ENCODE measurements at places on chromosomes 6 and 20. TPM values are rescaled to one million over a fixed set of nuclear protein-coding genes. Genes with fewer than 3 reads are reported as not detected.

Gene CLDN20
- not detected for total RNA-seq

Gene GJA1
- total RNA-seq: 89.6 TPM

Gene NRSN1
- not detected for total RNA-seq

Gene CRYBG1
- total RNA-seq: 8.0 TPM

Gene MCCD1
- not detected for total RNA-seq

DNA sequence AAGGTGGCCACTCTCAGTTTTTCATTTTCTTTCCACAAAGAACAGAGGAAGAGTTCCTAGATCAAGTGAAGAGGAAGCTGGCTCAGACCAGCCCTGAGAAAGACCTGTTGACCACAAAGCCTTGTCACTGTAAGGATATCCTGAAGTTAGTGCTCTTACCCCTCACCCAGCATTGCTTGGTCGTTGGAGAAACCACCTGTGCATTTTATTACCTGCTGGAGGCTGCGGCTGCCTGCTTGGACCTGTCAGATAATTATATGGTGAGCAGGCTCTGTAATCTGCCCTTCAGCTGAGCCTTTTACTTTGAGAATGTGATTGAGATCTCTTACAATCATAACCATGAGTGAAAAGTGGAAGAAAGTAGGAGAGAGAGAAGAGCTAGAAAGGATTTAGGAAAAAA, 21.9 kb downstream of the TREML1 start:
- no peak for DNase-seq

- no peak for DNase-seq
Observed at GRCh38 chr6:155351273-155352129, 37.2 kb upstream of the TFB1M start.

DNA sequence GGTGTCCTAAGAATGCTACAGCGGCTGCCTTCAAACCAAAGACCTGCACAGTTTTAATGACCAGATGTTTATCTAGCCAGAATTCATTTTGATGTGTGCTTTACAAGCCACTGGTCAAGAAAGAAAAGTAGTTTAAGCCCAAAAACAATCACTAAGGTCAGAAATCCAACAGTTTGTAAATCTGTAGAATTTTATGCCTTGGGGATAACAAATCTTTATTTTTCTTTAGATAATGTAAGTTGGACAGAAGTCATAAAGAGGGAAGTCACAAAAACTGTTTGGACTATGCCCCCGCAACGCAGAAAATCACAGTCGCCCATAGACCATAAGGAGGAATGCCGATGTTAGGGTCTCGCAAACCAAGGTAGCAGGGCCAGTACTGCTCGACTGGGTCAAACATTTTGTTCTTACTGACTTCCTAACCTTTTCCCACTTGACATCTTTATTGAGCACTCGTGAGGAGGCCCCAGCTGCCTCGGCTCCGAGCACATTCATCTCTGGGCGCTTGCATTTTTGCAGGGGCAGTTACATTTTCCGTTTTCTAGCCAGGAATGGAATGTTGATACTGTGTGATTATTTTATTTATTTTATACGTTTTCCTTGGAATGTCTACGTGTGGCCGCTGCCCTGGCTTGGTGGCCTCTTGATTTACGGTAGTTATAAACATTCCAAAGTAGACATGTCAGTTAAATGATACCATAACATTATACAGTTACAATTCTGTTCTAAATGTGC, 56.7 kb upstream of the APCDD1L start:
- peak; percentile 13 for DNase-seq

DNA sequence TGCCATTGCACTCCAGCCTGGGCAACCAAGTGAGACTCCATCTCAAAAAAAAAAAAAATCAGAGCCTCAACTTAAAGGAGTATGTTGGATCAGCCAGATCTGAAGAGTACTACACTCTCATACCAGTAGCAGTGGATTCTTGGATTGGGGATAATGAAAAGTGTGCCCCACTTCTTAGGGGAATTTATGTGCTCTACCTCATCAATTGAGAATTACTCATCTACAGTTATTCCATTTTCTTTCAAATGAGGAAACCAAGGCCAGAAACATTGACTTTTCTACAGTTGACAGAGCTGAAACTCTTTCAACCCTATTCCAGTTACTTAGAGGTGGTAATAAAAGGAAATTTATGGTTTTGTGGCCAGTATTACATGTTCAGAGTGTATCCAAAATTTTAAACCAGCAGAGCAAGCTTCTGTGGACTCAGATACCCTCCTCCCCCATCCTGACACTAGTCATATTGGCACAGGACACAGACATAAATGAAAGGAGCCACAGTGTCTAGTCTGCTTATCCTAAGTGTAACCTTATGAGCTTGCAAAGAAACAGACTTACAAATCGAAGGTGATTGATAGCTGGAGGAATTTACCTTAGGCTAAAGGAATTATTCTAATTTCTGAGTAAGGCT, 51.2 kb downstream of the ORC3 start:
- no peak for DNase-seq

DNA sequence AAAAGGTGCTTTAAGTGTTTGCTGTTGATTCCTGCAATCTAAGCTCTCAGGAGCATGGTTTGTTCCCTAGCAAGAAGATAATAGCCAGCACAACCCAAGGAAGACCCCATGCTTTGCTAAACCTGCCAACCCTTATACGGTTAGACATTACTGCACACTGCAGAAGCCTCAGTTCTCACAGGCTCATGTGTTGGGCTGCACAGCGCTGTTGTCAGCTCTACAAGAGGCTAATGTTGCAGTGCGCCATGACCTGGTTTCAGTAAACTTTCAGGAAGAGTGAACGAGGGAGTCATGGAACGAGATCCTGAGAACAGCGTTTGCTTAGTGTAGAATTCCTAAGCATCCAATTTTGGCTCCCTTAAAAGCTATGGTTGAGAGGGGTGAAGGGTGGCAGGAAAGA, 218.5 kb downstream of the ARHGAP18 start:
- no peak for DNase-seq

- peak; percentile 88 for DNase-seq
Observed at GRCh38 chr6:25193460-25194171, 85.6 kb upstream of the CARMIL1 start.

- no peak for DNase-seq
Observed at GRCh38 chr6:37372116-37372515, 18.3 kb downstream of the RNF8 start.

DNA sequence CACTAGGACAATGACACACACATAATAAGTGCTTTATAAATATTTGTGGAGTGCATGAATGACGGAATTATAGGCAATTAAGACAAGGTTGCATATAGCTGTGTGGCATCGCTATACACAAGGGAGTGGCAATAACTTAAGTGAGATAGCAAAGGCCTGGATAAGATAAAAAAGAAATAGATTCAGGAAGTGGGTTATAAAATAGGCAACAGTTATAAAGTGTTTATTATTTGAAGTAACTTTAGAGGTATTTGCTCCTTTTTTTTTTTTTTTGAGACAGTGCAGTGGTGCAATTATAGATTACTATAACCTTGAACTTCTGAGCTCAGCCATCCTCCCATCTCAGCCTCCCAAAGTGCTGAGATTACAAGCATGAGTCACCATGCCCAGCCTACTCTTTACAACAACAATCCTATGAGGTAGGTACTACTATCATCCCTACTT, 75.9 kb upstream of the LOC128125822 start:
- no peak for DNase-seq

GRCh38 chr6:43801495-43802181, 31.6 kb downstream of the VEGFA start:
- no peak for DNase-seq

DNA sequence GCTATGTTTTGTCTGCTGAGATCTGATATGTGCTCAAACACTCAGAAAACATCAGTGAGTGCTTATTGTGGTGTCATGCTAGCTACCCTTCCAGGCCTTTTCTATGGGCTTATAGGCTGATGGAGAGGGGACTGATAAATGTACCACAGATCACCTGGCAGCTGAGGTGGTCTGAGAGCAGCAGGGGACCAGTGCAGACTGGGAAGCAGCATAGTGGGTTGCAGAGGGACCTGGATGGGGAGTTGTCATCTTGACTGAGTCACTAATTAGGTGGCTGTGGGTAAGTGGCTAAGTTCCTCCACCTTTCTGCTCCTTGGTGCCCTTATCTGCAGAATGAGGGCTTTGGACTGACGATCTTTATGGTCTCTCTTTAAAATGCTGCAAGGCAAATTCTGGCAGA, 2.8 kb downstream of the TMEM200A start:
- no peak for DNase-seq

GRCh38 chr6:29589423-29590048, 4.6 kb downstream of the OR2H2 start:
- peak; percentile 29 for DNase-seq

GRCh38 chr20:3307725-3308124, 68.7 kb upstream of the SLC4A11 start:
- DNase-seq: no peak

DNA sequence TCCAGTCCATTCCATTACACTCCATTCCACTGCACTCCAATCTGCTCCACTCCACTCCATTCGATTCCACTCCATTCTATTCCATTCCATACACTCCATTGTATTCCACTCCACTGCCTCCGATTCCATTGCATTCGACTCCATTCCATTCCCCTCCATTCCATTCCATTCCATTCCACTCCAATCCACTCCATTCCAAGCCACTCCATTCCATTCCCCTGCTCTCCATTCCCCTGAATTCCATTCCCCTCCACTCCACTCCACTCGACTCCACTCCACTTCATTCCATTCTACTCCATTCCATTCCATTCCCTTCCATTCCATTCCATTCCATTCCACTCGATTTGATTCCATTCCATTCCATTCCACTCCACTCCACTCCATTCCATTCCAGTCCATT, 25.7 kb upstream of the DEFB125 start:
- no peak for DNase-seq

GRCh38 chr6:119476554-119476953, 127.0 kb upstream of the MAN1A1 start:
- DNase-seq: no peak

DNA sequence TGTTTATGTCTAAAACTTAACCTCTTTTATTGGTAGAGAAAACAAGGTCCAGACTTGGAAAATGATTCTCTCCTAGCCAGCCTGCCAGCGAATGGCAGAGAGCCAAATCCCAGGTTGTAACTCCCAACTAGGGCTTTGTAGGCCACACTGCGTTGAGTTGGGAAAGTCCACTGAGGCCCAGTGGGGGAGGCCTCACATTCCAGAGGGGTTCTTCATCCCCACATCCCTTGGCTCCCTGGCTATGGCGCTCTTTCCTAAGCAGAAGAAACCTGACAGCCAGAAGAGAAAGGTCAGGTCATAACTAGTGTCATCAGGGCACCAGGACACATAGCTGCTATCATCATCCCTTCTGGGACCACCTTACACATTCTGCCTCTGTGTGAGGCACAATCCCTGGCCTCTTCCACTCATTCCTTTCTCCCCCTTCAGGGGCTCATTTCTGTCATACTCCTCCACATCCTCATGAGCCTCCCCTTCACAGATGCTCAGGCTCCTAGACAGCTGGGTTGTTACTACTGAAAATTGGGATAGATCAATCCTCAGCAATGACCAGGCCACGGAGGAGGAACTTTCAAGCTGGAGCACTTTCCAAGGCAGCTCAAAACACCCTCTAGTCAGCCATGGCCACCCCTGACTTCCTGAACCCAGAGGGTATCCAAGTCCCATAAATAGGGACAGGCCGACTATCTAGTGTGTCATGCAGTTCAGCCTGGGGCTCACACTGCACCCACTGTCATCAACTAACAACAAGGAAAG, 48.6 kb downstream of the TCP11 start:
- DNase-seq: peak; percentile 48

- no peak for DNase-seq
Observed at GRCh38 chr6:101263596-101263995, 129.9 kb upstream of the GRIK2 start.

DNA sequence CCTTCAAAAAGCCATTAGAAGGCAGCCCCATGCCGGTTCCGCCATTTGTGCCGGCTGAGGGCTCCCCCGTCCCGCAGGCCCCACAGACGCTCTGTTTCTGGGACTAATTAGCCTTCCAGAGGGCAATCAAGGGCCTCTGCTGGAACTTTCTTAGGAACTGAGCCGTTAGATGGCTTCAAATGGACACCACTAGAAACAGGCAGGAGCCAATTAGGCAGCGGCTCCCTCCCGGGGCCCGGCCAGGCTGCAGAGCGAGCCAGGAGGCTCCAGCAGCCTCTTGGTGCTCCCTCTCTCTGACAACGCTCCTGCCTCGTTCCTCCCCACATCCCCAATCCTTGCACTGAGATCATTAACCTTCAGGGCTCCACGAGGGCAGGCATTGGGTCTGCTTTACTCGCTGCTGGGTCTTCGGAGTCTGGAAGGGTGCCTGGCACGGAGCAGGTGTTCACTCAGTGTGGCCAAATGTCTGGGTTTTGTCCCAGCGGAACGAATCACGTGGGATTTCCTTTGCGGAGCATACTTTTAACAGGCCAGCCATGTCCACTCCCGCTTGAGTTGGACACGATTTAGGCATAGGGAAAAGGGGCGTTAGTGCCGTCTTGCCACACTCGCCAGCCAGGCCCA, 98.3 kb downstream of the TMEM242 start:
- DNase-seq: no peak

- no peak for DNase-seq
Observed at GRCh38 chr6:97133067-97133466, 149.9 kb downstream of the MMS22L start.

GRCh38 chr6:46990031-46990644, 52.0 kb downstream of the ADGRF1 start:
- DNase-seq: no peak

DNA sequence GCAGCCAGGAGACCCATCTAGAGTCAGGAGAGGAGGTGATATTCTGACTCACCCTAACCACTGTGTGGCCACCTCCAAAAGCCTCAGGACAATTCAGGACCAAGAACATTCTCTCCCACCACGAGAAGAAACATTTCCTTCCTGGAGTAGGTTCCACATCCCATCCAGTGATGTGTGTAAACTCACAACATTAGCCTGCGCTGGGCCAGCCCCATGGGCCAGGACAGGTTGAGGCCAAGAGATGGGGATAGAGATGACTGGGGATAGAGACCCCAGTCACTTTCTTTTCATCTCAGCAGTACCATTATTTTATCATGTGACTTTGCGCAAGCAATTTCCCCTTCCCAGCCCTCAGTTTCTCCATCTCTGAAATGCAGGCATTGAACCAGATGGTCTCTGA, 126.6 kb upstream of the PTPRT start:
- no peak for DNase-seq

DNA sequence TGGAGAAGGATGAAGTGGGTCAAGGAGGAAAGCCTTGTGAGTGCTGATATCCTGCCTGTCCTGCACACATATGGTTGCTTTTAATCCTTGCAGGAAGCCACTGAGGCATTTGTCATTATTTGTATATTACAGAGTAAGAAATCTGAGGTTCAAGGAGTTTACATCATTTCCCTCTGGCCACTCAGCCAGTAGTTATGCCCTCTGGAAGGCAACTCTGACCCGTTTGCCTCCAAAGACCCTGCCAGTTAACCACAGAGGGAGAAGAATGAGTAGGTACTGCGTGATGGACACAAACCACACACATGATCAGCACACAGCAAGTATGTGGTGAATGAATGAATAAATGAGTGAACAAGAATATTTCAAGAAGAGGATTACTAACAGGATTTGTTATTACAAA, 7.9 kb upstream of the FAM210B start:
- peak; percentile 48 for DNase-seq

DNA sequence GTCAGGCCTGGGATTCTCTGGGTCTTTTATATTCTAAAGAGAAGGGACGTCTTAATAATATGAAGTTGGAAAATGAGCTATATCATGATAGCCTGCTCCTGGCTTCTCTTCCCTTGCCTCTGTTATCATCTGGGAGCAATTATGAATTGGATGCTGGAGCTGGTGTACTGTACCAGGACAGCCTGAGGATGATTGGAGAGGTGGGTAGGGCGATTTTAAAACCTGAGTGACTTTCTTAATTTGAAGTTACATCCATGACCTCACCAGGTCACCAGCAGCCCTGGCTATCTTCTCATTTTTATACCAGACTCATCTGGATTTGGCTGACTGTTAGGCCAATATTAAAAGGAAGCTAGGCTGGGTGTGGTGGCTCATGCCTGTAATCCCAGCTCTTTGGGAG, 317.6 kb downstream of the CLIC5 start:
- peak; percentile 58 for DNase-seq

All from HFFc6 (cell line).